ENCODE measurements at places on chromosomes 5 and 9.
A peak's percentile ranks its signal among the peaks of the same experiment; 100 is the strongest.

- no peak for DNase-seq
Observed at GRCh38 chr9:456365-456764, 241.7 kb downstream of the DOCK8 start.

DNA sequence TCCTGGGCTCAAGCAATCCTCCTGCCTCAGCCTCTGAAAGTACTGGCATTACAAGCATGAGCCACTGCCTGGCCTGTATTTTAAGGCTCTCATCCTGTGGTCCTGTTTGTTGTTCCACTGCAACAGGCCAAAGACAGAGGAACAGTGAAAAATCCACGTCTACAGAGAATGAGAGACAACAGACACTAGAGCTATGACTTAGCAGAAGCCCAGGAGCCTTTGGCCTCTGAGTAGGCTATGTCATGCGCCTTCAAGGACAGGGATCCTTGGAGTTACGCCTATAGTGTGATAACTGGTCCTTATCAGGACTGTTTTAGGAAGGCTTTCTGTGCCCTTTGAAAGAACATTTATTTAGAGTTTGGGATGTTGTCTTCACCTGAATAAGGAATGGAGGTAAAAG lies 10.5 kb downstream of the POC5 start:
- DNase-seq, result no peak

DNA sequence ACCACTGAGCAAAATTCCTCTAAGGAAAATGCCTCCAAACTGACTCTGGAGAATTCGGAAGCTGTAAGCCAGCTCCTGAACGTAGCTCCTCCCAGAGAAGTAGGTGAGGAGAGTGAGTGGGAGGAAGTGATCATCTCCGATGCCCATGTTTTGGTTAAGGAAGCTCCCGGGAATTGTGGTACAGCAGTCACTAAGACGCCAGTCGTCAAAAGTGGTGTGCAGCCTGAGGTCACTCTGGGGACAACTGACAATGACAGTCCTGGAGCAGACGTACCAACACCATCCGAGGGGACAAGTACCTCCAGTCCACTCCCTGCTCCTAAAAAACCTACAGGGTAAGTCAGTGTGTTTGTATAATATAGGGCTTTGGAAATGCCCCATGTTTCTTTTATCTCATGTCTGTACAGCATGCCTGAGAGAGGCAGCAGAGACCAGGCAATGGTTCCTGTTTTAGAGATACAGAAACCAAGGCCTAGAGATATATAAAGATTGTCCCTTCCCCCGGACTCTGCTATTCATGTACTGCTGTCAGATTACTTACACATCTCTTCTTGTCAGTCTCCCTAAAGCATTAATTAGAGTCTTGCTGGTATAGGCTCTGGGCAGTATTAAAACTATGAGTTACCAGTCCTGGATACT lies 23.9 kb downstream of the HMGXB3 start:
- no peak for DNase-seq

DNA sequence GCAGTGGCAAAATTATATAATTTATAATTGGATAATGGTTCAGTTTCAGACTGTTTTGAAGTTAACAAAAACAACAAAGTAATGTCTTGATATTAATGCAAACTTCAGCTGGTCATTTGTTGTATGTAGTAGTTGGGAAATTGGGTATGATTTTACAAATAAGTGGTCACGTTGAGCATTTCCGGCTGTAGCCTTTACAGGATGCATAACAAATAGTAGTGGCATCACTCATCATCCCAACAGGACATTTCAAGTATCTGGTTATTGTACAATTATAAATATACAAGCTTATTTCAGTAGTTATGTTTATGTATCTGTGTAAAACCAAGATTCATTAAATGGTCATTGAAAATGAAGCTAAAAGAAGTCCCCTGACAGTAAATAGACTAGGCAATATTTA lies 72.9 kb downstream of the SMIM15 start:
- no peak for DNase-seq

DNA sequence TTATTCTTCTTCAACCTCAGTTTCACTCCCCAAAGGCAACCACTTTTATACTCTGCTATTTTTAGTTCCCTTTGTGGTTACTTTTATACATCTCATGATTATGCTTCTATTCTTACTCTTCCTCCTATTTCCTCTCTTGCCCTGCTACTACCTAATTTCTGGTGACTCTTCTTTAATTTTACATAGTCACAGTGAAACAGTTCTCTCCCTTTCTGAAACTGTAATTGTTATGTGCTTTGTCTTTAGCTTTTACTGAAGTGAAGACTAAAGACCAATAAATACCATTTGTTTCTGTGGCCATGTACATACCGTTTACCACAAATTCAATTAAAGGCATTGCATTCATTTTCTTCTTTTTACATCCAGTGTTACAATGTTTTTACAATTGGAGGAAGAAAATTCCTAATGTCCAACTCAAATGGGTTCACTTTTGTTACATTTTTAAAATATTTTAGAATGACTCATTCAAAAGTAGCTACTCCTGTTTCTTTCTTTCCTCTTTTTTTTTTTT lies 410.6 kb downstream of the PSAT1 start:
- no peak for DNase-seq

DNA sequence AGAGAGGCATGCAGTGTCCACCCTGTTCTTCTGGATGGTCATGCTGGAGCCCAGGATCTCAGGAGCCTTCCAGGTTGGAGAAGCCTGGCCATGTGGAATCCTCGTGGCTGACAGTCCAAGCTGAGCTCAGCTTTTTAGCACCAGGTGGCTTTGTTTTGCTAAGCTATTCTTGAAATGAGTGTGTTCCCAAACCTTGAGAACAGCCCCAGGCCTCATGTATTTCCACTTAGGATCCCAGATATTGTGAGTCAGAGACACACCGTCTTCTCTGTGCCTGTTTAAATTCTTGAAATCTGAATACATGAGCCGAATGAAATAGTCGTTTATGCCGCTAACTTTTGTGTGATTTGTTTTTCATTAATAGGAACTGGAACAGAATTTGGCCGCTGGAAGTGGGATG lies 61.2 kb downstream of the IRX2 start:
- no peak for DNase-seq

GRCh38 chr5:83401775-83402174 lies 69.8 kb upstream of the VCAN start:
- DNase-seq, result no peak

GRCh38 chr5:124920909-124921666 lies 174.6 kb upstream of the ZNF608 start:
- DNase-seq, result no peak

- DNase-seq, result no peak
Observed at GRCh38 chr5:96680759-96681470, 18.7 kb downstream of the CAST start.

- DNase-seq, result no peak
Observed at GRCh38 chr5:128684961-128685360, 146.9 kb upstream of the FBN2 start.

DNA sequence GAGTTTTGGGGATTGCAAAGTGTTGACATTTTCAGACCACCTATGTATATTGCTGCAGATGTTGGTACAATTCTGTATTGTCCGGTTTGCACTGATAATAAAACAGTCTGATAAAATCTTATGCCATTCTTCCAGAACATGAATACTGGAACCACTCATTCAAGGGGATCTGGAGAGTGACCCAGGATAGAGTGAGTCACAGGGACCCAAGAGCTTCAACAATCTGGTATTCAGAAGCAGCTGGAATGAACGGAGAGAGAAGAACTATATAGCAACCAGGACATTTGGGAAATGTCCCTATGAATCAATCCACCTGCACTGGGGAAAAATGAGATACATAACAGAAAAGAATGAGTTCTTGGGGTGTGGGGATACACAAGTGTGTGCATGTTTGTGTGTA lies 73.3 kb downstream of the SH3TC2 start:
- no peak for DNase-seq

DNA sequence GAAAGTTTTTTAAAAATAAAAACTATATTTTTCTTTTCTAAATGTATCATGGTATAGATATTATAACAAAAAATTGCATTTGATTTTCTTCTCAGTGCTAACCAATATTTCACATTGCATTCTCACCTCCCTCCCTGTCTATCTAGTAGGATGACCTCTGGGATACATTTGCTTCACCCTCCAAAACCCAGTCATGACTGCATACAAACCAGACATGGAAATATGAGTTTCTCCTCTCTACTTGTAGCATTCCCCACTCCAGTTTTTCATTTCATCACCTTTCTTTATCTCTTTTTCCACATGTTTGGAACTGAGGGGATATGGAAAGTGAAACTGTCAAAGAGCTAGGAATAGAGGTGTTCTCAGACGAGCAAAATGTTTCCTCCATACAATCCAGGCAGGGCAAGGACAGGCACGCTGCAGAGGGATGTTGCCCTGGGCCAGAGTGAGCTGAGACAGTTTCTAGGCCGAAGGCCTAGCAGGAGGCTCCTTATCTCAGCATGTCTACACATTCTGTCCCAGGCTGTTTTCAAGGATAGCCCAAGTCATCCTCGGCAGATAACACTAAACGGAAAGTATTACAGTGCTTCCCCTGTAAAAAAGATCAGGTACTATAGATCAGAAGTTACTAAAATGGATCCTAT lies 46.7 kb downstream of the MEF2C start:
- no peak for DNase-seq

GRCh38 chr9:121658166-121658565 lies 6.7 kb downstream of the DAB2IP start:
- no peak for DNase-seq

GRCh38 chr5:71699751-71700150 lies 19.3 kb upstream of the CARTPT start:
- DNase-seq, result no peak

DNA sequence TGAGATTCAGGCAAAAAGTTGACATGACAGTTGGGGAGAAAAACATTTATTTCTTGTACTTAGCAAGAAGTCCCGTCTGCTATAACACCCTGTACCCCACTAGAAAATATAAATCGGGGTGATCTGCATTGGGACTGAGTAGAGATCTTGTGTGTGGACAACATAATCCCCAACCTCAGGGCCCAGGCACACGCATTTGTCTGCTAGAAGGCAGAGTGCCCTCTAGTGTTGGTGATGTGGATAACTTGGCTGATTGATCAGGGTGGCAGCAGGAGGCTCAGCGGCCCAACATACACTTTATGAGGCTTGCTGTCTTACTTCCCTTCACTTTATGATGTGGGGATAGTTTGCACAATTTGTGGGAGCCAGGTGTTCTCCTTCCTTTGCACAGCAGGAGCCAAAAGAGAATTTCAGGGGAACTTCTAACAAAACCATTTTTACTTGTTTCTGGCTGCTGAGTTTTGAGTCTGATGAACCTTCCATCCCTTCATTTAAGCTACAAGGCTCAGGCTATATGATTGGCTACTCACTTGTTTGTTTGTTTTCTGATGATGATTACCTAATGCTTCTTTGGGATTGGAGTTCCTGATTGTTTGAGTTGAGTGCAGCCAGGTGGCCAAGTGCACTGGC lies 263.2 kb downstream of the DMAC1 start:
- DNase-seq, result peak; percentile 67

GRCh38 chr9:91017245-91017644 lies 215.6 kb downstream of the SYK start:
- no peak for DNase-seq

DNA sequence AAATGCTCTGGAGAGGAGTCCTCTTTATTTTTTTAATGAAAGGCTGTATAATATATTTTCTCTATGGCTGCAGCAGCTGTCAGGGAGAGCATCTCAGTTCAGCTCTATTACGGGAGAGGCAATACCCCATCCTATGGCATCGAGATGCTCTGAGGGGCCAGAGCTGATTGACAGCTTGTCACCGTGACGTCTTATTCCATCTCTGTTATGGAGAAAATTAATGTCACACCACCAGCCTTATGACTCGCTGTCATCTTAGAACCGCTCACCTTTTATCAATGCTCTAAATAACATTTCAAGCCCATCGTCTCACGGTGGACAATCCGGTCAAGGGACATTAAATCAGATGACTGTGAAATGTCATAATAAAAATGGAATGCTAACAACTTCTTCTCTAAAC lies 273.5 kb downstream of the SLF1 start:
- no peak for DNase-seq

- DNase-seq, result peak; percentile 46
Observed at GRCh38 chr9:6413365-6414246, 607 bp downstream of the UHRF2 start.

DNA sequence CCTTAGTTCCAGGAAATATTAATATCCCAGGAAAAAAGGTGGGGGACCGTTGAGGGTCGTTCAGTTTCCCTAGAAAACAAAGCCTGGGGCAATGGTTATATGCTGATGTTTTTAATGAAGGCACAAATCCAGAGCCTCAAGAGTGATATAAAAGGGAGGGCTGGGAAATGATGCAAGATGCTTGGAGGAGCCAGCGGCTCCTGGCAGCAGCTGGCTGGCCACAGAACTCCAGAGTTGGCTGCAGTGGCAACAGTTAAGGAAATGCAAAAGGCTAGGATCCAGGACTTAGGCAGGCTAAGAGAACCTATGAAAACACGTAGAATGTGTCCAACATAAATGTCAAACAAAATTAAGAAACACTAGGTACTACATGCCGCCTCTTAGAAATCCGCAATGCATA lies 31.0 kb upstream of the B4GALT1 start:
- no peak for DNase-seq

DNA sequence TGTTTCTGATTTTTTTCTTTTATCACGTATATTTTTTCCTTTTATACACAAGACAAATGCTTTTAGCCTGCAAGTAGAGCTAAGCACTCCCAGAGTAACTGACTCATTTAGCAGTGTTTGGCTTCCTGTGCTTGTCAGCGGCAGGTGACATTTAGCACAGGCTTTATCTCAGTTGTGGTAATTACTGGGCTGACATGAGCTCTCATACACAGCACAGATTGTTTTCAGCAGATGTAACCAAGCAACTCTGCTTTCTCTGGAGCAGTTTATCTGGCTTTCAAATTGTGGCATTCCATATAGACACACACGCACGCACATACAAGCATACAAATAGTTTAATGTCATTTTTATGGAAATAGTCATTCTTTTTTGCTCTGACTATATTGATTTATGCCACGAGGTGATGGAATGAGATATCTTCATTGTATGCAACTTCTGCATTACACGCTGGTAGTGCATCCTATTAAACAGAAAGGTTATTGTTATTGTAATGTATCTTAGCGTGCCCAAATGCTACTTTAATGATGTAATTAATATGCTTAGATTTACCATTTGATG lies 379.0 kb upstream of the GRAMD2B start:
- DNase-seq, result no peak

- no peak for DNase-seq
Observed at GRCh38 chr5:126624534-126624933, 23.8 kb downstream of the PHAX start.

- DNase-seq, result no peak
Observed at GRCh38 chr5:66021585-66021984, 95.2 kb downstream of the ERBIN start.

DNA sequence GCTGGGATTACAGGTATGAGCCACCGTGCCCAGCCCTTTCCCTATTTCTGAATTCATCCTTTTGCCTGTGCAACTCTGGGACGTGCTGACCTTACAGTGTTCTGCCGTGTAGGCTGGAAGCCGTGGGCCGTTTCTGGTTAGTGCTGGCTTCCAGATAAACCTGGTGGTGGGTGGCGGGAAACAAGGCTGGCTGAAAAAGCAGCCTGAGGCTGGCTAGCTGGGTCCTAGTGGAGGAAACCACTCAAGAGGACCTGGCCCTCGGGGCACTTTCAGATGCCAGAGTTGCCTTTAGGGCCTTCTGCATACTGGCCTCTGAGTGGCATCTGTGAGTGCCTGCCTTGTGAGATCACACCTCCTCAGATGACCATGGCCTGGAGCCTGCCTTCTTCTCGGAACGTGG lies 26.9 kb downstream of the GALNT12 start:
- DNase-seq, result no peak
